Regular cardiac myocyte (primary cell): ENCODE measurements at places on chromosomes 5 and 9. TPM values are rescaled to one million over a fixed set of nuclear protein-coding genes. Genes with fewer than 3 reads are reported as not detected.

The TEK gene
- 18.6 and 31.1 TPM in 2 replicates for total RNA-seq

The ECM2 gene
- total RNA-seq = 2.7 and 22.6 TPM in 2 replicates

The IL9 gene
- not detected in 2 replicates for total RNA-seq

The TNC gene
- 35.2 and 51.6 TPM in 2 replicates for total RNA-seq

The SLC6A3 gene
- not detected in 2 replicates for total RNA-seq

The LHX6 gene
- total RNA-seq = under 0.01 TPM in 2 replicates

The PCDHB3 gene
- total RNA-seq = 0.19 and 3.9 TPM in 2 replicates

The ELP1 gene
- total RNA-seq = 37.8 and 55.0 TPM in 2 replicates

The HCN1 gene
- under 0.01 TPM in 1 of 2 replicates, not detected in the other for total RNA-seq

The SLC1A3 gene
- total RNA-seq = 2.1 and 4.2 TPM in 2 replicates

The SLC6A7 gene
- under 0.01 TPM in 2 replicates for total RNA-seq

The ZNF618 gene
- total RNA-seq = 7.3 and 9.2 TPM in 2 replicates

The PCDHA1 gene
- total RNA-seq = 0.28 TPM in 1 of 2 replicates, not detected in the other

The SLC34A1 gene
- not detected in 2 replicates for total RNA-seq

The PDE6A gene
- not detected in 2 replicates for total RNA-seq
